ENCODE measurements at places on chromosomes 13 and 19. TPM values are rescaled to one million over a fixed set of nuclear protein-coding genes. Genes with fewer than 3 reads are reported as not detected.

DNA sequence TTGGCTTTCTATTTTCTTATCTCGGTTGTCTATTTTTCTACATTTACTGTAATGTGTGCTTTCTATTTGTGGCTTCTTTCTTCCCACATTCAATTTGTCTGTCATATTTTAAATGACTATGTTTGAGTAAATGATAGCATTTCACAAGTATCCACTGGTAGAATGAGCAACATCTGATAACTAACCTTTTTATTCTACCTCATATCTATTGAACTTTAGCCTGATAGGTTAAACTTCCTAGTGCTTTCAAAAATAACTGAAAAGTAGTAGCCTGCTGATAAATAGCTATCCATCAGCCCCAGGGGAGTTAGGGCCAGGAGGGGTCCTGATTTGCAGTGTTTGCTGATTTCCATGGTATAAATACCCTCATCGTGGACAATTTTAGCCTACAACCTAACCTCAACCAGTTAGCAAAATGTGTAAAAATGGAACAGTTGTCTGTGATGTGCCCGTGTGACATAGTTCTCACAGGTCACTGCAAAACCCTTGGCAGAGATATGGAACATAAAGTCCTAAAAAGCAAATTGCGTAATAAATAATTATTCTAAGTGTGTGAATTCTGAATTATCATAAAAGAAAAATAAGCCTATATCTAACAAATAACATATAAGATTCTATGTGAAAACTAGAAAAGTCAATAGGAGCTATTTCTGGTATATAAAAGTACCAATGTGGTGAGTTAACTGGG lies 32.1 kb downstream of the KCTD12 start:
- no peak for DNase-seq
- no peak overlapping the region for H3K27ac ChIP-seq
- H3K36me3 ChIP-seq: no peaks in the 10 kb centered on the region
- H3K27me3 ChIP-seq: peaks cover 24% of the 10 kb centered on the region
- H3K4me3 ChIP-seq: no peak overlapping the region
- peaks cover 16% of the 10 kb centered on the region for H3K4me1 ChIP-seq

DNA sequence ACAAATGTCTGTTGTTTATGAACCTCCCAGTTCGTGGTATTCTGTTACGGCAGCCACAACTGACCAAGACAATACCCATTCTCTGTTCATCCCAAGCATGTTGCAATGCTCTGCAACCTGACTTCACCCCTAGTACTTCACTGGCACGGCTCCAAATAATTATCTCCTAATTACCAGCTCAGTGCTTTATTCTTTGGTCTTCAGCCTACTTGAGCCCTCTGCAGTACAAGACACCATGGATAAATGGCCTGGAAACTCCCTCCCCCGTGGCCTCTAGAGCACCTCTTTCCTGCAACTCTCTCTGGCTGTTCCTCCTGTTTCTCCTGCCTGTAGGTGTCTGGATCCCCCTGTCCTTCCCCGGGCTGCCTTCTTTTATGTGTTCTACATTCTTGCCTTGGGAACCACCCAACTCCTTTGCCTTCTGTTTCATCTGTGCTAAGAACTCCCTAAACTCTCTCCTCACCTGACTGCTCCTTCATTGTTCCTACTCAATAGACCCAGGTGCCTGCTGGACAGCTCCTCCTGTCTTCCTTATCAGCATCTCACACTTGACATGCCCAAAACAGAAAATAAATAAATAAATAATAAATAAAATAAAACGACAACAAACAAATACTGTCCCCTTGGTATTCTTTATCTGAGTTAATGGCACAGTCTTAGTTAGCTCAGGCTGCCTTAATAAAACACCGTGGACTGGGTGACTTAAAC lies 200.4 kb upstream of the IPO5 start:
- H3K4me1 ChIP-seq: no peaks in the 10 kb centered on the region
- no peak overlapping the region for H3K4me3 ChIP-seq
- H3K36me3 ChIP-seq: no peaks in the 10 kb centered on the region
- no peak for DNase-seq
- no peak overlapping the region for H3K27ac ChIP-seq

DNA sequence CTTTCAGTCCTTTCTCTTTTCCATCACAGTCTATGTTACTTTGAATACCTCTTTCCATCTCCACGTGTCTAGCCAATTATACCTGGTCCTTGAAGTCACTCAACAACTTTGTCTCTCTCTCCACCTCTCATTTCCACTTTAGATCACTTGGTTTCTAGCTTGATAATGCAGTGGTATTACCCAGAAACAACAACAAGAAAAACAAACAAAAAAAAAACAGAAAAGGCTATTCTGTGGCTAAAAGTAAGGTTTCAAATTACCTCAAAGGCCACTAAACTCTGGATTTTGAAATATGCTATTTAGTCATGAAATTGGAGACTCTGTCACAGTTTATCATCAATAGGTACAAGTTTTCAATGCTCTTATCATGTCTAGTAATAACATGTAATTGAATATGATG lies 184.8 kb downstream of the PCDH9 start:
- no peak overlapping the region for H3K27ac ChIP-seq
- no peak overlapping the region for H3K4me3 ChIP-seq
- H3K36me3 ChIP-seq: no peaks in the 10 kb centered on the region
- H3K27me3 ChIP-seq: no peaks in the 10 kb centered on the region
- no peak for DNase-seq

DNA sequence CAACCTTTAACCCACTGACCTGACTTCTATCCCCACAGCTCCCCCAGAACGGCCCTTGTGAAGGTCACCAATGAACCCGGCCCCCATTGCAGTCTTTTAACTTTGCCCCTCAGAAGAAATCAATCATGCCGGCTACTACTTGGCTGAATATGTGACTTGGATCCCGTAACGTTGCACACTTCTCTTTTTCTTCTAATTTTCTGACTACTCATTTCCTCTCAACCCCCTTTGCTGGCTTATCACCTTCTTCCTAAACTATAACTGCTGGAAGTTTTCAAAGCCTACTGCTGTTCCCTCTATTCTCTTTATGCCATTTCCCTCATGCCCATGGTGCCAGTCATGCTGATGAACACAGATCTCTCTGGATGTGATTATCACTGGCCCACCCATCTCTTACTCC lies 367.6 kb downstream of the DNAJC15 start:
- peaks cover 28% of the 10 kb centered on the region for H3K4me1 ChIP-seq
- no peaks in the 10 kb centered on the region for H3K36me3 ChIP-seq
- DNase-seq: no peak
- H3K27ac ChIP-seq: no peak overlapping the region

GRCh38 chr19:46787331-46788261 lies 798 bp downstream of the SLC1A5 start:
- peak overlapping the region; percentile 97 for H3K4me3 ChIP-seq
- H3K4me1 ChIP-seq: peaks cover 32% of the 10 kb centered on the region
- H3K27me3 ChIP-seq: no peaks in the 10 kb centered on the region
- H3K36me3 ChIP-seq: peaks cover 4% of the 10 kb centered on the region

GRCh38 chr19:22532388-22533300 lies 101.5 kb upstream of the ZNF492 start:
- H3K4me3 ChIP-seq: peak overlapping the region; percentile 36
- no peak for DNase-seq
- no peaks in the 10 kb centered on the region for H3K27me3 ChIP-seq
- H3K36me3 ChIP-seq: no peaks in the 10 kb centered on the region
- peak overlapping the region; percentile 45 for H3K27ac ChIP-seq

DNA sequence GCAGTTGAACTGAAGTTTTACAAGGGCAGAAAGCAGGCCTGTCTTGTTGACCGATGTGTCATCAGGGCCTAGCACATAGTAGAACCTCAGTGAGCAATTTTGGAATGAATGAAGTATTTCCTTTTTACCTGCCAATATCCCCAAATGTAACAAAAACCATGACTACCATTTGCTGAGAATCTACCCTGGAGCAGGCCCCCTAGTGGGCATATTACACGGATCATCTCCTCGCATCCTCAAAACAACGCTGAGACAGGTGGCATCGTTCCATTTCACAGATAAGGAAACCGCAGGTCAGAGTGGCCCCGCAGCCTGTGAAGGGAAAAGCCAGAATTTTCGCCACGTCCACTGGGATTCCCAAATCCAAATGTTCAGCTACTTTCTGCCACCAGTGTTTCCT lies 77.9 kb downstream of the CACNA1A start:
- H3K4me1 ChIP-seq: no peaks in the 10 kb centered on the region
- no peak overlapping the region for H3K4me3 ChIP-seq
- no peak for DNase-seq
- H3K27ac ChIP-seq: no peak overlapping the region

Gene HIF3A
- total RNA-seq: 5.1 TPM

All from esophagus squamous epithelium (tissue), 5 donors.